ENCODE measurements at places on chromosomes 2 and 18. TPM values are rescaled to one million over a fixed set of nuclear protein-coding genes. Genes with fewer than 3 reads are reported as not detected.
A peak's percentile ranks its signal among the peaks of the same experiment; 100 is the strongest.

DNA sequence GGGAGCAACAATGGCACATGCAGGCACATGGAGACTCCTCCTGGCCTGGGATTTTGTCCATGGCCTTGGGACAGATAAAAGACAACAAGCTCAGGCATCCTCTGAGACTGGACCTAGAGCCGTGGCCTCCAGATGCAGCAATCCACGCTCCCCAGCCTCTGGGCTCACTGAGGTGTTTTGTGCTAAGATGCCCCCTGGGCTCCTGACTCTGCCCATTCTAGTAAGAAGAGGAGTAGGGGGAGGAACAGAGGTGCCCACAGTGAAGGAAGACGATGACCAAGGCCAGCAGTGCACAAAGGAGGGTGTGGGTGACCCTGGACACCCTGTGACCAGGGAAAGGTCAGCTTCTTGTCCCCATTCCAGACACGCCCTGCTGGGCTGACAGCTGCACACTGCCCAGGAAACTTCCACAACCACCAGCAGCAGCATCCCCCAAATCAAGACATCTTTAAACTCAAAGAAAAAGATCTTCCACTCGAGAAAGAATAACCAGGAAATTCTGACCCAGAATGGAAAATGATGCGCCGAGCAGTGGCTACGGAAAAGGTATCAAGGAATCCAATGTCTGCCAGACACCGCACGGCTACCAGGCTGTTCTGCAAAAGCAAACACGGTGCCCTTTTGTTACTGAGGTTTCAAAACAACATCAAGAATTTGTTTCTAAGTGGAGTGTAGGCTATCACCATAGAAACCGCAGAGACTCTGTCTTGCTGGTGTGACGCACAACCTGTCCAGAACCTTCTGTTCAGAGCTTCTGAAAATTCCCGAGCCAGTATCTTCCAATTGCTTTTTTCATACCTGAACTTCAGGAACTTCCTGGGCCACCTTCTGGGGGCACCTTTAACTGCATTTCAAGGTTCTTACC lies 65.5 kb downstream of the ZNF516 start:
- no peaks in the 10 kb centered on the region for H3K36me3 ChIP-seq
- peaks cover 2% of the 10 kb centered on the region for H3K27me3 ChIP-seq
- H3K4me1 ChIP-seq: no peaks in the 10 kb centered on the region
- no peak overlapping the region for H3K4me3 ChIP-seq

GRCh38 chr2:100104718-100105677 lies 37.4 kb downstream of the AFF3 start:
- H3K4me3 ChIP-seq: peak overlapping the region; percentile 64
- no peaks in the 10 kb centered on the region for H3K36me3 ChIP-seq
- H3K27ac ChIP-seq: no peak overlapping the region
- no peak for DNase-seq
- peaks cover 27% of the 10 kb centered on the region for H3K27me3 ChIP-seq

DNA sequence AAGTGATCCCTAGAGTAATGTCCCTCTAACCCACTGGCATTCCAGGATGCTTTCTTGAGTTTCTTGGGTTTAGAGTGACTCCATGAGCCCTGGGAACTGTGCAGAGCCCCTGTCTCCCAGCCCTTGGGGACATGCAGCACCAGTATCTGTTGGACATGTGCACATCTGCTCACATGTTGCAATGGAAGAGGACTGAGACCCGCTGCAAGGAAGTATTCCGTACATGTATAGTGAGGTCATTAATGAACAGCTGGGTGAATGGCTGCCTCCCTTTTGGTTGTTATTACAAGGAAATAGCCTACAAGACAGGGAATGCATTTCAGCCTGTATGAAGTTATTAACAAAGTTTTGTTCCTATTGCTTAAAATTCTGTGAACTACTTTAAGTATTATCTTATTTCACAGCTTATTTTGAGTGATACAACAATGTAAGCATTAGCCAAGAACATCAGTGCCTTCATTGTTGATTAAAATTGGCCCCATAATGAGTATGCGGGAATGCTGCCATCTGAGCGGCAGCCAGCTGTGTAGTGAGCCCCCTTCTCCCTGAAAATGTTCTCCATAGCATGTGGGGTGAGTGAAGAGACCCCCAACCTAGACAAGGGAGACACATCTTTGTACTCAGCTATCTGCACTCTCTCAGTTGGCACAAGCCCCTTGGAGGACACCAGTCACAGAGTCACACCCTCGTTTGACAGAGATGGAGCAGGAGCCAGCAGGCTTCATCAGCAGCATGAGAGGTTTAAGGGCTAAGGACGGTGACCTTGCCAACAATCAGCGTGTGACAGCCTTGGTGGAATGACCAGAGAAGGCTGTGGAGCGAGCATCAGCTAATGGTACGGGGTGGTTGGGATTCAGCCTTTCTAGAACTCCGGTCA lies 87.4 kb downstream of the FAM210A start:
- no peaks in the 10 kb centered on the region for H3K4me1 ChIP-seq
- no peak overlapping the region for H3K4me3 ChIP-seq
- H3K27me3 ChIP-seq: no peaks in the 10 kb centered on the region
- H3K36me3 ChIP-seq: peaks cover 3% of the 10 kb centered on the region

DNA sequence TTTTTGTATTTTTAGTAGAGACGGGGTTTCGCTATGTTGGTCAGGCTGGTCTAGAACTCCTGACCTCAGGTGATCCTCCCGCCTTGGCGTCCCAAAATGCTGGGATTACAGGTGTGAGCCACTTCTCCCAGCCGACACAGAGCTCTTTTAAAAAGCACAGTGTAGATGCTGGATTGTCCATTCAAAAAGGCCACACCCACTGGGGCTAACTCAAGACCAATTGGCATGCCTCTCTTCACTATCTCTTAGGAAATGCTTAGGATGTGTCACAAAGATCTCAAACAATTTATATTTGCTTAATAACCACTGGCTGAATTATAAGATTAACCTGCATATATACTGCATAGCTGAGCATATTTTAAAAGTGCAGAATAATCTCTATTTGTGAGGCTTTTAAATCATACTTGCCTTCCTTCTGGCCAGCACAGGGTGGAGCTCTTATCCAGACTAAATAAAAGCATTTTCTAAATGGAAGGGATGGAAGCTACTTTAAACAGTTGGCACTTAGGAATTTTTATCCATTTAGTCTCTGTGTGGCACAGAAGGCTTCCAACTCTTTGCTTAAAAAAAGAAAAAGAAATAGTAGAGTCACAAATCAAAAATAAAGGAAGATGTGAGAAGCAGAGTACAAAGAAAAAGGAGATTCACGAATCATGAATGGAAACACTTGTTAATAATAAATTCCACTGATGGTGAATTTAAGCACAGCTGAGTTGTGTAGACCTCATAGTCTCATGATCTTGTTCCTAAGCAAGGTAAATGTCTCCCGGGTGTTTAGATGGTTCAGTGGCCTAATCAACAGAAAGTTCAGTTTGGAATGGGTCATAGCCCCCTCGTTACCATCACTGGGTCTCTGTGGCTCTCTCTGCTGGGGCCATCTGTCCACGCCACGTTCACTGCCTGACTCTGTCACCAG lies 22.4 kb downstream of the CRYGD start:
- no peak for DNase-seq
- peaks cover 11% of the 10 kb centered on the region for H3K4me1 ChIP-seq
- H3K27ac ChIP-seq: no peak overlapping the region
- H3K4me3 ChIP-seq: no peak overlapping the region
- peaks cover 10% of the 10 kb centered on the region for H3K27me3 ChIP-seq
- H3K36me3 ChIP-seq: no peaks in the 10 kb centered on the region

DNA sequence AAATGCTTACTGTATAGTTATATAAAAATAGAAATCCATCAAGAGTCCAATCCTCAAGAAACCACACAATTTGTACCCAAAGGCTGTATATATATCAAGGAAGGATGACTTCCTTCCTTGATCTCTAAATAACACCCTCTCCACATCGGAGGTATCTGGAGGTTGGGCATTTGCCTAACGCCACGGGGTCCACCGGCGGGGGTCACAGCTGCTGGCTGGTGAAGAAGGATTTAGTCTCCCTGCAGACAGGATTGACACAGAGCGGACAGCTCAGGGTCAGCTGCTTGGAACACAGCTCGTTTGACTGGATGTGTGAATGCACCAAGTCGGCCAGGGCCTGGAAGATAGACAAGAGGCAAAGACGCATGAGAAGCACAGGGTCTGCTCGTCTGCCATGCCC lies 36.0 kb downstream of the FECH start:
- no peak overlapping the region for H3K4me3 ChIP-seq
- H3K27ac ChIP-seq: no peak overlapping the region
- H3K4me1 ChIP-seq: peaks cover under 1% of the 10 kb centered on the region
- H3K36me3 ChIP-seq: peaks cover 20% of the 10 kb centered on the region

GRCh38 chr2:28613633-28614501 lies 118.0 kb downstream of the PLB1 start:
- no peaks in the 10 kb centered on the region for H3K27me3 ChIP-seq
- peak; percentile 74 for DNase-seq
- peaks cover 9% of the 10 kb centered on the region for H3K36me3 ChIP-seq
- H3K27ac ChIP-seq: no peak overlapping the region
- peaks cover 48% of the 10 kb centered on the region for H3K4me1 ChIP-seq

DNA sequence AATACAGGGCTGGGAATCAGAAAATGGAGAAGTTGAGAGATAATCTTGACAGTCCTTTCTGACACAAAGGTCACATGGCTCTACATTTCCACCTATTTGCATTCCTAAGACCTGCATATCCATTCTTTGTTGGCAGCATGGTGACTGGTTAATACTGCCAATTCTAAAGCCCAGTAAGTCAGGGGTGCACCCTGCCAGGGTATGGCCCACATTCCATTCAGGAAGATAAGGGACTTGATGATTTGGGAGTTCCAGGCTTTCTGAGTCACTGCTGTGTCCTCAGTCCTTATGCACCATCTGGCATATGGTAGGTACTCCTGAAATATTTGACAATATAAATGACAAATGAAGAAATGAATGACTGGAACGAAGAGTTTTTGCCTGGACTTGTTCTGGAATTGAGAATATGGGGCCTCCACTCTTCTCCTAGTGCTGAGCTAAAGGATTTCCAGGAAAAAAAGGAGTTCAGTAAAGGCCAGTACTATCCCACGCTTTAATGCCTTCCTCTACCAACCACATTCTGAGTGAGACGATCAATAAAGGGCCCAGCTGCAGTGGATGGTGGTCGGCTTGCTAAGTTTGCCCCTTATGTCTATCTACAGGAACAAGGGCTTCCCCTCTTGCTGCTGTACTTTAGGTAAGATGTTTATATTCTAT lies 31.7 kb upstream of the EIF2AK3 start:
- H3K27ac ChIP-seq: no peak overlapping the region
- H3K27me3 ChIP-seq: no peaks in the 10 kb centered on the region
- no peak overlapping the region for H3K4me3 ChIP-seq
- DNase-seq: no peak
- H3K36me3 ChIP-seq: no peaks in the 10 kb centered on the region
- H3K4me1 ChIP-seq: no peaks in the 10 kb centered on the region

GRCh38 chr2:54901224-54901986 lies 148.8 kb downstream of the RTN4 start:
- no peaks in the 10 kb centered on the region for H3K36me3 ChIP-seq
- no peak overlapping the region for H3K27ac ChIP-seq
- no peak for DNase-seq
- no peak overlapping the region for H3K4me3 ChIP-seq
- peaks cover 29% of the 10 kb centered on the region for H3K4me1 ChIP-seq

DNA sequence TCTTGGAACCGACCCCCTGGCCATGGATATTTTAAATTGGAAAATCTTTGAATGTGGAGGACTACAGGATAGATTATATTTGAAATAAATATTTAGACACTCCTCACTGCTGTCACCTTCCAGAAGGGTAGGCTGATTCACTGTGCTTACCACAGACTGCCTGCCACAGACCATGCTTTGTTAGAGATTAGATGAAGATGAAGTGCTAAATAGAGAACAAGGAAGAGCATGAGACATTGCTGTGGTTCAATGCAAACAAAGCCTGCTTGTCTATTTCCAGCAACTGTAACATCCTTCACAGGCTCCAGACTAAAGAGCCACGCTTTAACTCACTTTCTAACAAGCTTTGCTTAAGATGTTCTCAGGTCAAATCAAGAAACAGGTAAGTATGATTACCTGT lies 81.0 kb upstream of the TMEM17 start:
- no peak overlapping the region for H3K4me3 ChIP-seq
- no peak for DNase-seq
- peaks cover 7% of the 10 kb centered on the region for H3K27me3 ChIP-seq
- no peak overlapping the region for H3K27ac ChIP-seq
- no peaks in the 10 kb centered on the region for H3K4me1 ChIP-seq

DNA sequence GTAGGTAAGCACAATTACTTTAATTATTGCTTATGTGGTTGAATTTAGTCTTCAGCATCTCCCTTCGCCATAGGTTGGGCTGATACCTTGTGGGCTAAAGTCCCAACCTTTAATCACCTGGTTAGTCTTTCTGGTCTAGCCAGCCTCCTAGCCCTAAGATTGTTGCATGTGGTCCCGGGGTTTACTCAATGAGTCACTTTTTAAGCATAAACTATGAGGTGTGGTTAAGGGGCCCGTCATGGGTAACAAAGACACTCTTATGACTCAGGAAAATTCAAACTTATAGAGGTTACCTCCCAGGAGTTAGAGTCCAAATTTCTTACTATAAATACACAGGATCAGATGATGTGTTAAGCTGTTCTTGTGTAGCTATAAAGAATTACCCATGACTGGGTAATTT lies 841.6 kb downstream of the TRIB2 start:
- H3K36me3 ChIP-seq: no peaks in the 10 kb centered on the region
- no peaks in the 10 kb centered on the region for H3K4me1 ChIP-seq
- no peak overlapping the region for H3K27ac ChIP-seq
- H3K27me3 ChIP-seq: no peaks in the 10 kb centered on the region
- DNase-seq: no peak
- no peak overlapping the region for H3K4me3 ChIP-seq

GRCh38 chr2:217277646-217278398 lies 418.0 kb upstream of the TNP1 start:
- no peaks in the 10 kb centered on the region for H3K4me1 ChIP-seq
- peaks cover 2% of the 10 kb centered on the region for H3K27me3 ChIP-seq
- no peak for DNase-seq
- no peaks in the 10 kb centered on the region for H3K36me3 ChIP-seq

- no peaks in the 10 kb centered on the region for H3K27me3 ChIP-seq
- DNase-seq: no peak
- H3K36me3 ChIP-seq: peaks cover 14% of the 10 kb centered on the region
- no peak overlapping the region for H3K27ac ChIP-seq
- H3K4me1 ChIP-seq: no peaks in the 10 kb centered on the region
- no peak overlapping the region for H3K4me3 ChIP-seq
Observed at GRCh38 chr2:147709655-147710054, 135.2 kb upstream of the ACVR2A start.

GRCh38 chr18:63905361-63905760 lies 2.4 kb upstream of the SERPINB10 start:
- H3K27me3 ChIP-seq: peaks cover 6% of the 10 kb centered on the region
- H3K27ac ChIP-seq: no peak overlapping the region
- H3K4me1 ChIP-seq: peaks cover 2% of the 10 kb centered on the region
- H3K4me3 ChIP-seq: no peak overlapping the region

DNA sequence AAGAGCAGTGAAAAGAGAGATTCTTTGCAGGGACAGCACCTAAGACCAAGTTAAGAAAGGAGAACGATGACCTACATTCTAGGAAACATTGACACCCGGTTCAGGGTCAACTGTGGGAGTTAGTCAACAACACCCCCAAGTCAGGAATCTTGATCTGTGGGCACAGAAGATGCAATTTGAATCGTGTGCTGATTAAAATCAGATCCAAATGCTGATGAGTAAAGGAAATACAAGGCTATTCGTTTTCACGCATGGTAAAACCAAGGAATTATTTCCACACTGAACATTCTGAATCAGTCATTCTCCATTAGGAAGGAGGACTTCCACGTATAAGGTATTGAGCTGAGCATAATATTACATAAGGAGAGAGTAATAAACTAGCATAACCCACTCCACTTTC lies 124.2 kb downstream of the COPS8 start:
- H3K27me3 ChIP-seq: peaks cover 5% of the 10 kb centered on the region
- H3K4me3 ChIP-seq: no peak overlapping the region
- no peak overlapping the region for H3K27ac ChIP-seq
- no peak for DNase-seq

The NCKAP5 gene
- total RNA-seq: not detected

The TMEM18 gene
- total RNA-seq: 21.8 TPM

The NIF3L1 gene
- 30.8 TPM for total RNA-seq

Measured in activated CD4-positive, alpha-beta memory T cell treated with anti-CD3 and anti-CD28 coated beads for 36 hours (primary cell).